ENCODE measurements at places on chromosomes 2 and 18. TPM values are rescaled to one million over a fixed set of nuclear protein-coding genes. Genes with fewer than 3 reads are reported as not detected.

CXCR4 gene
- total RNA-seq: 311 TPM

PPIL3 gene
- 24.5 TPM for total RNA-seq

CNOT9 gene
- 63.4 TPM for total RNA-seq

PCARE gene
- not detected for total RNA-seq

ZNF385B gene
- not detected for total RNA-seq

OSBPL6 gene
- total RNA-seq: 6.7 TPM

RND3 gene
- total RNA-seq: 69.8 TPM

RFTN2 gene
- total RNA-seq: 5.9 TPM

GALNT1 gene
- 239 TPM for total RNA-seq

COL6A3 gene
- total RNA-seq: 25.7 TPM

NCKAP5 gene
- 0.96 TPM for total RNA-seq

SFTPB gene
- total RNA-seq: not detected

RGPD3 gene
- 0.38 TPM for total RNA-seq

ACTG2 gene
- total RNA-seq: 0.67 TPM

DNER gene
- total RNA-seq: 0.67 TPM

Data from vein endothelial cell (primary cell).